Activated CD4-positive, alpha-beta T cell treated with anti-CD3 and anti-CD28 coated beads for 36 hours (primary cell): ENCODE measurements at places on chromosomes 6 and 20. TPM values are rescaled to one million over a fixed set of nuclear protein-coding genes. Genes with fewer than 3 reads are reported as not detected.
A peak's percentile ranks its signal among the peaks of the same experiment; 100 is the strongest.

CCN5 gene
- total RNA-seq, result not detected

TAP1 gene
- total RNA-seq, result 191 TPM

- H3K27ac ChIP-seq, result no peak overlapping the region
- no peak for DNase-seq
- H3K27me3 ChIP-seq, result peaks cover 25% of the 10 kb centered on the region
Measured at GRCh38 chr20:49496553-49497397, 14.3 kb upstream of the KCNB1 start.

DNA sequence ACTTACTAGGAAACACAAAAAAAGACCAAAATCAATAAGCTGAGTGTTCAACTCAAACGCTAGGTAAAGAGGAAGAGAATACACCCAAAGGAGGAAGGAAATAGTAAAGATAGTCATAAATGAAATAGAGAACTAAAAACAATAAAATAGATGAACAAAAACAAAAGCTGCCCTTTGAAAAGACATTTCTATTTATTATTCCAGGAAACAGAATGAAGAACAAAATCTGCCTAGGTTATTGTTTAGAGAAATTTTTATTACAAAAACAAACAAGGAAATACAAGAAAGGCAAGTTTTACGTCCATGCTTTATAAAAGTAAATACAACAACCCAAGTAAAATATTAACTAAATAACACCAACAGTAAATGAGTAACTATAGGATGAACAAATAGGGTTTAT lies 20.1 kb downstream of the HLA-DMB start:
- H3K4me3 ChIP-seq, result no peak overlapping the region
- DNase-seq, result no peak
- no peak overlapping the region for H3K27ac ChIP-seq
- H3K4me1 ChIP-seq, result no peaks in the 10 kb centered on the region
- no peaks in the 10 kb centered on the region for H3K36me3 ChIP-seq
- H3K27me3 ChIP-seq, result peaks cover 2% of the 10 kb centered on the region

- peaks cover 61% of the 10 kb centered on the region for H3K4me1 ChIP-seq
- H3K4me3 ChIP-seq, result peak overlapping the region; percentile 75
- DNase-seq, result peak; percentile 59
- H3K36me3 ChIP-seq, result peaks cover 2% of the 10 kb centered on the region
- H3K27me3 ChIP-seq, result peaks cover 31% of the 10 kb centered on the region
Measured at GRCh38 chr6:150004101-150004782, 21.1 kb downstream of the RAET1L start.

DNA sequence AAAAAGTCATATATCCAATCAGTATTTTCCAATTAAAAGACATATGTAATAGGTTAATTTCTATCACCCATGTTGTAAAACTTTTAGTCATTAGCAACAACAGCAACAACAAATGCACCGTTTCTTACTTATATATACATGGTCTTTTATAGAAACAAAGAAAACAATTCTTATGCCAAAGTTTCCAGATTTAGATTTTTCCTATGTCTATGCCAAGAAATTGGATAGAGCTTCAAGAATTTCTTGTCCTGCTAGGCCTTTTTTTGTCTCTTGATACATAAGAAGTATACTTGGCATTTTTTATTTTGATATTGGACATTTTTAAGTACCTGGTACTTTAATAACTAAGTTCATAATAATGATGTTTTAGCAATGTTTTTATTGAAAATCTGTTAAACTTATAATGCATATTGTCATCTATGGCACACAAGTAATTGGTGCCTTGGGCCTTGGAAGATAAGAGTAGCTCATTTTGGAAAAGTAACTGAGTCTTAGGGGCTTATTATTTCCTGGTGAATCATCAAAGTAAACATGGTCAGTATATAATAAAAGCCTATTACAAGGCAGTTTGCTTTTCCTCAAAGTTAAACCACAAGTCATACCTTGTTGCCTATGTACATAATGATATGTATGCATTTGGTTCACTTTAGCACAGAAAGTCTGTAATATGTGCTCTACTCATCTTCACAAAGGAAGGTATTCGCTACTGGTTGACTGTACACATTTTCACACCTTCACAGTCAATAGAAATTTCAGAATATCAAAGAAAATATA lies 10.1 kb upstream of the FRK start:
- H3K36me3 ChIP-seq, result no peaks in the 10 kb centered on the region
- no peak overlapping the region for H3K27ac ChIP-seq
- H3K4me3 ChIP-seq, result no peak overlapping the region
- H3K4me1 ChIP-seq, result peaks cover 3% of the 10 kb centered on the region

DNA sequence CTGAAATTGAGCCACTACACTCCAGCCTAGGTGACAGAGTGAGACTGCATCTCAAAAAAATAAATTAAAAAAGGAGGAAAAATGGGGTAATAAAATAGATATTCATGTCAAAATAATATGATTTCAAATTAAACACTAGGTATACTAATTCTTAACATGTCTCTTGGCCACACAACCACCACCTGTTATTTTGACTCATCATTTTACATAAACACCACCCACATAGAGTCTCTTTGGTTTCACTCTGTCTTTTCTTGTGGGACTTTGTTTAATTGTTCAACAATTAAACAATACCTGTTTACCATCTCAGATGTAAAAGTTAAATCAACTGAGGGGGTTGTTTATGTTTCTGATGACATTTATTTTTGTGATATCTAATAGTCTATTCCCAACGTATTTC lies 476.8 kb upstream of the ADGRB3 start:
- H3K27ac ChIP-seq, result no peak overlapping the region
- no peak for DNase-seq
- no peaks in the 10 kb centered on the region for H3K27me3 ChIP-seq
- H3K4me3 ChIP-seq, result no peak overlapping the region
- H3K4me1 ChIP-seq, result no peaks in the 10 kb centered on the region
- H3K36me3 ChIP-seq, result no peaks in the 10 kb centered on the region

- H3K4me3 ChIP-seq, result no peak overlapping the region
- H3K27ac ChIP-seq, result no peak overlapping the region
- DNase-seq, result no peak
- H3K36me3 ChIP-seq, result peaks cover 53% of the 10 kb centered on the region
- H3K27me3 ChIP-seq, result no peaks in the 10 kb centered on the region
Measured at GRCh38 chr20:64000906-64001305, 20.0 kb downstream of the PRPF6 start.

DNA sequence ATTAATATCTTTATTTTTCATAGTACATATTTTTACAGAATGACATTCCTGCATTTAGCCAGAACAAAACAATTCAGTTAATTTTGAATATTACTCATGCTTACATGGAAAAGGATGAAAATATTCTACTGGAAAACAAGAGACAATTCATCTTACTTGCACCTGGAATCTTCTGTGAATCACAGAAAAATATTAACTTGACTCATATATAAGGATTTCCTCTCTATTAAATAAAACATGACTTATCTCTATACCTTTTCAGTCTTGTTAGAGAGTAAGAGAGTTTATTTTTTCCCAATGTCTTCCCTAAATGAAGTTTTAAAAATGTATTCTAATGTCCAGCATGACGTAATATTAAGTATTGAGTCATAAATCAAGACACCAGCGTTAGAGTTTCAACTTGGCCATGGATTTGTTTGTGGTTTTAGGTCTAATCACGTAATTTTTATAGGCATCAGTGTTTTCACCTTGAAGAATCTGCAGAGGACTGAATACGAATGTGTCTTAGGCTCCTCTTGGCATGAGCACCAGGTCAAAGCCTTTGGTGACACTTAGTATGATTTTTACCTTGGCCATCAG lies 445.1 kb upstream of the JAG1 start:
- DNase-seq, result no peak
- no peaks in the 10 kb centered on the region for H3K36me3 ChIP-seq
- H3K27ac ChIP-seq, result no peak overlapping the region
- H3K4me3 ChIP-seq, result no peak overlapping the region
- no peaks in the 10 kb centered on the region for H3K4me1 ChIP-seq

DNA sequence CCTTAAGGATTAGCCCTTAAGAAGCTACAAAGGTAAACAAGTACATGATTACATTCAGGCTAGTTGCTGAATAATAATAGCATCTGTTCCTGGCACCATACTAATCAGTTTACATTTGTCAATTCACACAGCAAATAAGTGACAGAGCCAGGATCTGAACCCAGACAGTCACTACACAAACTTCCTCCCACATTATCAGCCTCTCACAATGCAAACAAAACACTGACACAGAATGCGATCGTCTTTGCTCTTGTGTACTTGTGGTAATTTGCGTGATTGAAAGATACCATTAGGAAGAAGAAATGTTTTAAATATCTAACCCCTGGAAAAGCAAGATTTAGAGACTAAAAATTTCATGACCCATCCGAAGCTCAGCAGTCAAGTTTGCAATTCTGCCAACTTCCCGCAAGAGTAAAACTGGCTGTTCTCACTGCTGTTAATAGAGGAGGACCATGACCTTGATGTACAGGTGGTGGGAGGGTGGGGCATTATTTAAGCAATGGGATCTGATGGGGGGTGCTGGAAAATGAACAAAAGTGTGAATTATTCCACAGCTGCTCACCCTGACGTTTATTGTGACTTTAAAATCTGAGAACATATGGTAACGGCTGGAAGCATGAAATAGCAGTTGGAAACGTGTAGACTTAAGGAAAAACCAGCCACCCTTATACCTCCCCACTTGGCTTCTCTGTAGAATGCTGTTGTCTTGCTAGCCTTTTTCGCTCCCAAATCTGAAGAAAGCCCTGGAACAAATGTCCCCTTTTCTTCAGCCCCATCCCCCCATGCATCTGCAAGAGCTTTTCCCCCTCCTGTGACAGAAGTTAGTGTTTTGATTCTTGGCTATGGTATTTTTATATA lies 95.3 kb upstream of the ARMC2 start:
- H3K4me3 ChIP-seq, result no peak overlapping the region
- no peaks in the 10 kb centered on the region for H3K4me1 ChIP-seq
- no peak for DNase-seq
- no peaks in the 10 kb centered on the region for H3K36me3 ChIP-seq
- peaks cover 2% of the 10 kb centered on the region for H3K27me3 ChIP-seq

DNA sequence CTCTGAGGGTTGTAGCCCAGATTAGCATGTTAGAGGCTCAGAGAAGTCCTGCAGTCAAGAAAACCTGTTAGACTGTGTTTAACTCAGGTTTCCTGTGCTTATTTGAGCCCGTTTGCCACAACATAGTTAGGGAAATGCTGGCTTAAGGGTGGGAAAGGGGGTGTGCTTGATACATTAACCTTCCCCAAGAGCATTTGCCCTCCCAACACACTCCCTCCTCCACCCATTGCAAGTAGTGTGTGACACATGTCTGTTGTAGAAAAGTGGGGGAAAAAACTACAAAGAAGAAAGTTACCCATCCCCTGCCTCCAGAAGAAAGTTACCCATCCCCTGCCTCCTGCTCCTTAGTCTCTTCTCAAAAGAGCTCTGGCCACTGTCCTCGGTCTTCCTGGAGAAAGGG lies 36.8 kb upstream of the MRPS18A start:
- no peaks in the 10 kb centered on the region for H3K27me3 ChIP-seq
- no peak for DNase-seq
- peak overlapping the region; percentile 48 for H3K4me3 ChIP-seq
- H3K27ac ChIP-seq, result peak overlapping the region; percentile 90
- H3K4me1 ChIP-seq, result peaks cover 26% of the 10 kb centered on the region

DNA sequence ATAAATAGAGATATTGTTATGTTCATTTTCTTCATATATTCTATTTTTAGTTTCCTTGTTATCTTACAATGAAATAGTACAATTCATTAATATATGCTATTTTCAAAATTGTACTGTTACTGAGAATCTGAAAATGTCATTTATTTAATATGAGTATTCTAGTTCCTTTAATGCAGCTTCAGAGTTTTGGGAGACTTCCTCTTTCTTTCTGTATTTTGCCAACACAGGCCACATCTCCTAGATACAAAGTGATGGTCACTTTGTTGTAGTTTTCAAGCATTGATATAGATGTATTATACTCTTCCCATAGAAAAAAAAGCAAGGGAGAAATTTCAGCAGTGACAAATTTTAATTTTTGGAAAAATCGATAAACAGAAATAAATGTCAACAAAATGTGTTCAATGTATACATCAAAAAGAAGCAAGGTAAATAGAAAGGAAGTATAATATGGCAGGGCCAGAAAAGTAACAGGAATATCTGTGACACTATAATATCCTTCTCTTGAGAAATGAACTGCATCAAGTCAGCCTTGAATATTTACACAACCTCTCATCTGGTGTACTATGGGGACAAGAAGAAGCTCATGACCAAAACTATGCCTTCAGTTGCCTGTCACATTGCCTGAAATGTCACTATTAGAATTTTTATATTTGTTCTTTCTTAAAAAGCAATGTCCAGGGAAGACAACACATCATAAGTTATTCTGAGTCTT lies 396.0 kb downstream of the TBC1D32 start:
- no peaks in the 10 kb centered on the region for H3K36me3 ChIP-seq
- H3K4me1 ChIP-seq, result no peaks in the 10 kb centered on the region
- H3K27ac ChIP-seq, result no peak overlapping the region
- no peaks in the 10 kb centered on the region for H3K27me3 ChIP-seq

DNA sequence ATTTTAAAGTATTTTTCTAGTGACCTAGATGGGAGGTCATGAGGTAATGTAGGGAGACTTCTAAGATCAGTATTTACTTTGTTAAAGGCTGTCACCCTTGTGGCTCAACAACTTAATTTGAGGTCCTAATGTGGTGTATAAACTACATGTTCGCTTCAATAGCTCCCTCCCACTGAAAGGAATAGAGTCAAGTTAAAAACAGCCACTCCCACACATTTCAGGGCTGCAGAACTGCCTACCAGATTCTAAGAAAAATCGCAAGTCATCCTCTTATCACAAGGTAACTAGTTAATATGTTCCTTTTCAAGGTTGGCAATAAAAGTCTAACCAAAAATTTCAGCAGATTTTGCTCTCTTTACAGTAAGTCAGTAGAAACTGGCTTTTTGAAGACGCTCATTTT lies 15.1 kb downstream of the GSTA1 start:
- no peaks in the 10 kb centered on the region for H3K4me1 ChIP-seq
- H3K4me3 ChIP-seq, result no peak overlapping the region
- no peak overlapping the region for H3K27ac ChIP-seq

GRCh38 chr6:168414336-168415097 lies 26.5 kb upstream of the SMOC2 start:
- H3K36me3 ChIP-seq, result no peaks in the 10 kb centered on the region
- H3K27ac ChIP-seq, result no peak overlapping the region
- DNase-seq, result no peak
- no peaks in the 10 kb centered on the region for H3K4me1 ChIP-seq

DNA sequence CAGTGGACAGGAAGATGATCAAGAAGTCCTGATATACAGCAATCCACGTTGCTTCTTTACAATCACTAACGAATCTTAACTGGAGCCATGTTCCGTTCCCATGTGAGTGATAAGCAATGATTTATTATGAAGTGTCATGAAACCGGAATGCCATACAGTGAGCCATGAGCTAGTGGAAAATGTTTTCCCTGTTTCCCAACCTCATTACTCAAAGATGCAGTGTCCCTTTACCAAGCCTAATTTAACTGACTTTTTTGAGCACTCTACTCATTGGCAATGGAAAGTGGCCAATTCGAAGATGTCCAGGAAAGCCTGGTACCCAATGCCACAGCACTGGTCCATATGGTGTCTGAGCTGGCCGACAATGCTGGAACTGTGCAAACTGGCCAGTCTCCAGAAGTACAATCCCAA lies 148.3 kb downstream of the ZNF217 start:
- H3K4me3 ChIP-seq, result no peak overlapping the region
- no peak overlapping the region for H3K27ac ChIP-seq
- peaks cover 42% of the 10 kb centered on the region for H3K36me3 ChIP-seq
